ENCODE measurements at places on chromosomes 6 and 20.

DNA sequence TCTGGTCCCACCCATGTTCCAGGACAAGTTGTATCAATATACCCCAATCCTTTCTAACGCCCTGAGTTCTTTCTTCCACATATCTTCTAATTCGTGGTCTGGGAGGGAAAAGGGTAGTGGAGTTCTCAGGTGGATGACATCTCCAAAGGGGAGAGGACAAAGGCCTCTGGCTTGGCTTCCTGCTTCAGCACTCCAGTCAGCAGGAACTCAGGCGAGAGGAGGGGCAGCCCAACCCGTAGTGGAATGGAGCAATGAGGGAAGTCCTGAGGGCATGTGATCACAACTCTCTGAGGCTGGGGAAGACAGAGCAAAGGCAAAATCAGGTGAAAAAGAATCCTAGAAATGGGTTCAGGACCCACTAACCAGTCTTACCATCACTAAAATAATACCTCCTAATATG lies 9.6 kb upstream of the NRM start:
- DNase-seq, result no peak

DNA sequence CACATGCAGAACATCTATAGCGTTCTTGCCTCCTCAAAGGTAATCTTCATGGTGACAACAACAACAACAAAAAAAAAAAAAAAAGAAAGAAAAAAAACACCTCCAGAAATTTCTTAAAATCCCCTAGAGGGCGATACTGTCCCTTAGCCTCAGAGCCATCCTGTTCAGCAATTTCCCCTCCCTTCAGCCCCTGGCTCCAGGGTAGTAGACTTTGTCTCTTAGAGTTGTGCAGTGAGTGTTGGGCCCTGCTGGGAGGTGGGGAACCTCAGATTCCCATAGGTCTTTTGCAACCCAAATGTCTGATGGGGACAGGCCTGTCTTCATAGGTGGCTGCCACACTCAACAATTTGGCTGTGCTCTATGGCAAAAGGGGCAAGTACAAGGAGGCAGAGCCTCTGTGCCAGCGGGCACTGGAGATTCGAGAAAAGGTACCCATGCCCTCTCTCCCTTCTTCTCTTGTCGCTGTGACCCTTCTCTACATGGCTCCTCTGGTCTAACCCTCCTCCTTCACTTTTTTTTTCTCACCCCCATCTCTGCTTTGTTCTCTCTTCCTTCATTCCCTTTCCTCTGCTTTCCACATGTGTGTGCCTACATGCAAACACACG lies 6.0 kb upstream of the PTK7 start:
- DNase-seq, result no peak

GRCh38 chr6:13419422-13420195 lies 67.8 kb downstream of the GFOD1 start:
- DNase-seq, result no peak

DNA sequence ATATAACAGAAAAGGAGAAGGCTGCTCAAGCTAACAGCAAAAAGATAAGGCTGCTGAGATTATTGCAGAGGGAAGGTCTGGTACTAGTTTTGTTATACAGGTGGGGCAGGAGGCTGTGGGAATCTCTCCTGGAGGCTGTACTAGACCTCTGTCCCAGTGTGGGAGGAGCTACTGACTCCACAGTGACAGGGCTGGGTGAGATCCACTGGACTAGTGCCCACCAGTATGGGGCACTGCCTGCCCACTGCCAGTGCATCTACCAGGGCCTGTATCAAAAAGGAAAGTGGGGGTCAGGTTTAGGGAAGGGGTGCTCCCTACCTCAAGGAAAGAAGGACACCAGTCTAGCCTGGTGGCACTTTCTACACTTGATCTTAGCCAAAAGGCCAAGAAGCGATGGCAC lies 30.1 kb downstream of the GSTA2 start:
- no peak for DNase-seq

- DNase-seq, result no peak
These were observed 77.9 kb upstream of the MYL9 start for GRCh38 chr20:36463212-36464061.

DNA sequence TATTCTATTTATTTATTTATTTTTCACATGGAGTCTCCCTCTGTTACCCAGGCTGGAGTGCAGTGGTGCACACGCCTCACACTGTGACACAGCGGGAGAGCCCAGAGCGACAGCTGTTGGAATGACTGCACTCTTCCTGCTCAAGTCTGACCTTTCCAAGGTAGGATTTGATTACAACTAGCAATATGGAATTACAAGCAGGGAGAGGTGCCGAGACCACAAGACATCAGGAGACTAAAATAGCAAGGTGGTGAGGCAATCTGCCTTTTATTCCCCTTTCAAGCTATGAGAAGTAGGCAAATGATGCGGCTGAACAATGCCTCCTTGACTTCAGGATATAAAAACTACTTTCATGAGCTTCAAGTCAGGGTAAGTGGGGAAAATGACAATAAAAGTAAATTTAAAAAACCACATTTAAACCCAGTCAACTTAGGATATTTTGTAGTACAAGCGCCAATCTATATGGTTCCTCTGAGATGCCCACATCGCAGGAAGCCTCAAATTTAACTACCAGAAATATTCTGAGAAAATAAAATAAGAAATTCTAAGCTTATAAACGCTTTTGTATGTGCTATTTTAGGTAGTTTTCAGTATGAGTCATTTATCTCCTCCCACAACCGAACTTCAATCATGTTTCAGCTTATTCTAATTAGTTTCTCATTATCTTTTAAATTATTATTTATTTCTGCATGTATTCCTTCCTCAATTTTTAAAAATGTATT lies 146.9 kb upstream of the SGK1 start:
- DNase-seq, result no peak

DNA sequence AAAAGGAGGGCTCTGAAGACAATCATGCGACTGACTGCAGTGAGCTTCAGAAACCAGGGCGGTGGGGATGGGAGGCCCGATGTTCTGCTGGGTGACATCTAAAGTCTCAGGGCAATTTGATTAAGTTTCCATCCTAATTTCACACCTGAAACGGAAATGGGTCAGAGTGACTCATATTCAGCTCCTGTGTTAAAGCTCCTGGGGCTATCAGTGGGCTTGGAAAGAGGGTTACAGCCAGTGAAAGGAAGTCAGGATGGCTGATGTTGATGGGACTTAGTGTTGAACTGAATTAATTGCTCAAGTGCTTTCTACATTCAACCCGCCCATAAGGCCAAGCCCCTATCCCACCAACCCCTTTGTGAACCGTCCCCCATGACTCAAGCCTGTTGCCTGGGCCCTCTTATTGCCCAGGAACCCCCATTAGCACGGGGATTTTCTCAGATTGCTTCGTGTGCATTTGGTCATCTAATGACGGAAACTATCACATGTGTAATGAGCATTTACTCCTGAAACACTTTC lies 47.1 kb upstream of the TBC1D7 start:
- peak; percentile 58 for DNase-seq

- DNase-seq, result no peak
These were observed 34.1 kb downstream of the SERPINB1 start for GRCh38 chr6:2807342-2808090.

GRCh38 chr6:21634582-21634981 lies 41.0 kb downstream of the SOX4 start:
- no peak for DNase-seq

DNA sequence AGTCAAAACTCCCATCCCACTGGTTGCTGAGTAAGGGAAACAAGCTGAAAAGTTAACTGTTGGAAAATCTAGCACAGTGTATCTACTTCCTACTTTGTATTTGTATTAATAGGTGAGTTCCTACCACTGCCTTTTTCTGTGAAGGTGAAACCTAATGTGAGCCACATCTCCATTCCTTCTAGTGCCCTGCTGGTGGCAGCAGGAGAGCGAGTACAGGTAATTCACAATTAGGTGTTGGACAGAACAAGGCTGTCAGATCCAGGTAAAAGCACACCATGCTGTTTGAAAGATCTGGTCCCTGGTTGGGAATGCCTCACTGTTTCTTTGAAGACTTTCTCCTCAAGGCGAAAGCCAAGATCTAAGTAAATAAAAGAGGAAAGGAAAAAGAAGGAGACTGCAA lies 528.4 kb downstream of the PKHD1 start:
- no peak for DNase-seq

- DNase-seq, result no peak
These were observed 14.0 kb upstream of the GRM4 start for GRCh38 chr6:34159844-34160243.

GRCh38 chr6:5906842-5907241 lies 99.9 kb downstream of the NRN1 start:
- DNase-seq, result no peak

GRCh38 chr6:84910906-84911607 lies 146.7 kb upstream of the TBX18 start:
- no peak for DNase-seq

- DNase-seq, result no peak
These were observed 38.7 kb upstream of the SMIM28 start for GRCh38 chr6:138339024-138339423.
